ENCODE measurements at places on chromosomes 7 and 10.

DNA sequence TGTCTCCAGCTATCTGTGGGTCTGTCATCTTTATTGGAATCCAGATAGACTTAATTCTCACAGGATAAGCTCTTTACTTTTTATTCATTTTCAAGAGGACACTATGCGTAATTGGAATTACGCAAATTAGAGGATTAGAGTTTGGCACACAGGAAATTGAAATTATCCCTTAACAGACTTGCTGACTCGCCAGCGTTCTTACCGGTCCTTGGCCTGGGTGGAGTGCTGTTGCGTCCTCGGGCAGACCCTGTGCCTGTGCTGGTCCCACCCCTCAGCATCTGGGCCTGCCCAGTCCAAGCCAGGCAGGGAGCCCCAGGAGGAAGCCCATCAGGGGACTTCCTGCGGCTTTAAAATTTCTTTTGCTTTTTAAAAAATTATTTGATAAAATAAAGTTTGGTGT, 101.8 kb downstream of the MKI67 start:
- no peak for DNase-seq

GRCh38 chr7:141231018-141231792, 157.3 kb downstream of the TMEM178B start:
- peak; percentile 73 for DNase-seq

GRCh38 chr10:13894412-13895093, 307.8 kb downstream of the PRPF18 start:
- no peak for DNase-seq

- DNase-seq: no peak
These were observed 12.6 kb downstream of the ALOX5 start for GRCh38 chr10:45386657-45387056.

DNA sequence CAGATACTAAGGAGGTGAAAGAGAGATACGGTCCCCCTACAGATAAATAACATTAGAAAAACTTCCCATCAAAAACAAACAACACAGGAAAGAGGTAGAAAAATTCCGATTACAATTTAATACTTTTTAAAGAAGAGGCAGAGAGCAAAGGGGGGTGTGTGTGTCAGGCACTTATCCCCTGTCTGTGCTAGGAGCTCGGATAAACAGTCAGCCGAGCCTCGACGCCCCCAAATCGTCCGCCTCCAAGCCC, 3.6 kb downstream of the PAX2 start:
- DNase-seq: no peak

DNA sequence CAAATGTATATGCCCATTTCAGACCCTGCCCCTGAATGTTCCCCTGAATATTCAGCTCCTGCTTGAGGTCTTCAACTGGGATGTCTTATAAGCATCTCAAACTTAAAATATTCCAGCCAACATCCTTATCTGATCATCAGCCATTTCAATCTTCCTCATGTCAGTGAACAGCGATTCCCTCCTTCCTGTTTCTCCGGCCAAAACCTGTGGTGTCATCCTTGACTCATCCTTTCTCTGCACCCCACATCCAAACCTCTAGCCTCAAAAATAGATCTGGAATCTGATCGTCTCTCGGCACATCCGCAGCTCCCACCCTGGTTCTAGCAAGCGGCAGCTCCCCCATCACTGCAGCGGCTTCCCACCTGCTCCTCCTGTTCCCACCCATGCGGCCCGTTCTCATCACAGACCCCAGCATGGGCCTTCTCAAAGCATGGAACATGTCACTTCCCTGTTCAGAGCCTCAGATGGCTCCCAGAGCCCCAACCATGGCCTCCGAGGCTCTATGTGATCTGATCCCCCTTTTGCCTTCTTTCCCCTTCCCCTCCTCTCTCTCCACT, 165.7 kb downstream of the HECW1 start:
- DNase-seq: no peak

DNA sequence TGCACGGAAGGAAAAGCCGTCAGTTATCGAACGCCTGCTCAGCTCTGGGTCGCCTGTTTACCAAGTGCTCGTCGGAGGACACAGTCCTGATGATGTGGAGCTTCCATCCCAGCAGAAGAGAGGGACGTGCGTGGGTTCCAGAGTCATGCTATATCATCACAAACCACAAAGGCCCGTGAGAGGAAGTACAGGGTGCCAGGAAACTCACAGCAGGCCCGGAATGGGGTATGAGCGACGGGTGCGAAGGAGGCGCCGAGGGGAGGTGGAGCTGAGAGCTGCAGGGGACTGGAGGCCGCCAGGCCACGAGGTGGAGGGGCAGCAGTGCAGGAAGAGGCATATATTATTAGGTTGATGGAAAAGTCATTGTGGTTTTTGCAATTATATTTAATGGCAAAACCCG, 102.5 kb downstream of the ACTR3B start:
- DNase-seq: no peak

DNA sequence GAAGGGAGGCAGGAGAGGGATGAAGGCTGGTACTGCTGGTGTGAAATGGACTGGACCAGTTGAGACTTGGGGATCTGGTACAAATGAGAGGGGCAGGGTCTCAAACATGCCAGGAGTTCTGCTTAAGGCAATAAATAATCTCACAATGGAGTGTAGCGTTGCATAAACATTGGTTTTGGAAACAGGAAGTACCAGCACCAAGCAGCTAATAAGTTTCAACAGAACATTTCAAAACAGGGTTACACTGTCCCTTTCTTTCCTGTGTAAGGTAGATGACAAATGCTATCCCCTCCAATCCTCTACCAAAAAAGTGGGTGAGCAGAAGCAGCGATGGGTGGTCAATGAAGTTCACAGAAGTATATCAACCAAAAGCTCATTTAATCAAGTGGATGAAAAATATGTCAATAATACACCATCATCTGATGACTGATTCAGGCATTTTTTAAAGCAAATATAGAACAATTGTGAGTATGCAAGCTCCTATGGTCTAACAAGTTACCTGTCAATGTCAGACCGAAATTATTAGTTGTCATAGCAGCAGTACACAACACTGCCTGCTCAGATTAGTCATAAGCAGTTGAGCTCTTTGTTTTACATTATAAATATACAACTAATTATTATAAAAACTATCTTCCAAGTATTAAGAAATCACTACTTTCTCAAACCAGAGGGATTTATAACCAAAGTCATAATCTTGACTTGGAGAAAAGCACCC, 220.0 kb downstream of the FAM107B start:
- DNase-seq: no peak

DNA sequence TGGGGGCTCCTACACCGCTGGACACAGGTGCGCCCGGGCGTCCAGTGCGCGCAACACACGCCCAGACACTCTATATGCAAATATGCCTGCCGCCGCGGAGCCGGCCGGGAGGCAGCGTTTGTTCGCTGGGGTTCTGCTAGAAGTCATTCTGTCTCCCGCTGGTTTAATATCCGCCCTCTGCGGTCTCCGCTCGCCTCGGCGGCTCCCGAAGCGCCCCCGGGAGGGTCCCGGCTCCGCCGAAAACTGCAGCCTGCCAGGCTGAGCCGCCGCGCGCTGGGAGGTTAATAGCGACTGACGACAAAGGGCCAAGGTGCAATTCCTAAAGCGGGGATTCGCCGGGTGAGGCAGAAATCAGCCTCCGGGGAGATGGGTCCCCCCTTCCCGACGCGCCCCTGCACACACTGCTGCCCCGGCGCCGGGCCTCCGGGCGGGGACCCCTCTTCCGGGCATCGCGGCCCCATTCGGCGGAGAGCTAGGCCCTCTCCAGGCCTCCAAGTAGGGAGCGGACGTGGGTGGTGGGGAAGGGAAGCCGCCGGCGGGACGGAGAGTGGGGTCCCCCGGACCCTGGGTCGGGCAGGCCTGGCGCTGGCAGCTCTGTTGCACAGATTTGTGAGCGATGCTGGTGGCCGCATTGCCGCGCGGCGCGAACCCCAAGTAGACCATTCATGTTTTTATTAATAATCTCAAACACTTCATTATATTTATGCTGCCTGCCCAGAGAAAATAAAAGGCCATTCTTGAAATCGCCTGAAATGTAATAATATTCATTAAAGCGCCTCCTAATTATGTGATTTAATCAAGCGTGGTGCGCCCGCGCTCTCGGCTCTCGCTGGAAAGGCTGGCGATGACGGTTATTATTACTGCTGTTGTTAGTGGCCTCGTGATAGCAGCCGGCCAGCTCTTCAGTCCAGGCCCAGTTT, 9.1 kb downstream of the EN2 start:
- peak; percentile 62 for DNase-seq

DNA sequence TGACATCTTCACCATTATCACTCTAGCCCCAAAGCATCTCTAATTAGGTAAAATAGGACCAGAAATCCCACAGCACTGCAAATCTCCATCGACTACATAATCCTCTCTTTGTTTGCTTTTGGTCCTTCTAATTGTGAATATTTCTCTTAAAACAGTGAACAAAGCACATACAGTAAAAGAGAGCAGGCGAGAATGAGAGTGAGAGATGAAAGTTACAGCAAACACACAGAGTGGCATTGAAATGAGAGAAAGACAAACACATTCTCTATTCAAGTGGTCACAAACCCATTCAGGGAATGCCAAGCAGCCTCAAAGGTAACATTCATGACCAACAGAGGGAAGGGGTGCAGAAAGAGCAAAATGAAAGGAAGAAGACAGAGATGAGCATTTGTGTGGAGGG, 109.8 kb upstream of the PTN start:
- no peak for DNase-seq

DNA sequence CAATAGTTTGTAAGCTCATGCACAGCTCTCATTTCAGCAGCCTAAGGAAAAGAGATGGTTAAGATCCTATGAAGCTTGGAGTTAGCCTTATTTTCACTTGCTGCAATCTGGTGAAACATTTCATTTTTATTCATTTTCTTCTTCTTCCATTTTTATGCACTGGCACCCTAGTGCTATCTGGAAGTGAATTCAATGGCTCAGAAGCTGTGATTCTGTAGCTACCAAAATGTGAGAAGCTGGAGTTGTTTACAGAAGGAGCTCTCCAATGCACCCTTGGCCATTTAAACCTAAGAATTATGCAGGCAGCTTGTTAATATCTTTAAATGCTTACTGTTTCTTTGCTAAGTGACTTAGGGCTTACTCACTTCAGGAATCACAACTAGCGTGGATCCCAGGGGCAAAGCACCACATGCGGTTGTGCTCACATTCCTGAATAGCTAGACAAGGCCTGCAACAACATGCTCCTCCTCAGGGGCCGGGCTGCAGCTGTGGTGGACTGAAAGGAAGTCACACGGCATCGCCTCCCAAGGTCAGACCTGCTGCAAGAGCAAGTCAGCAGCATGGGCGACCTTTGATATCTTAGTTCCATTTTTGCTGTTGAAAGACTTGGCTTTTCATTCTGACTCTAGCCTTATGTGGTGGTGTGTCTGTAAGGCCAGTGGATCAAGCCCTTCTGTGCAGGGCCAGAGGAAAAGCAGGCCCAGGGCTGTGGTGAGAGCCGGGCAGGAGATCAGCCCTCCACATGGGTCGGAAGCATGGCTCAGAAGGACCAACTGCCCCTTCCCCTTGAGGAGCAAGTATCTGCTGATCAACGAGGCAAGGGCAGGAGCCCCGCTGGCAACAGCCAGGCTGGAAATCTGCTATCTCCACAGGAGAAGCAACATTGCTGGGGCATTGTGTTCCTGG, 91.9 kb upstream of the MBL2 start:
- DNase-seq: no peak

- no peak for DNase-seq
These were observed 36.5 kb downstream of the IL15RA start for GRCh38 chr10:5940807-5941218.

- no peak for DNase-seq
These were observed 301.9 kb downstream of the SUGCT start for GRCh38 chr7:40436710-40437109.

- no peak for DNase-seq
These were observed 101.8 kb upstream of the MKLN1 start for GRCh38 chr7:131225619-131226513.

GRCh38 chr7:27546610-27547009, 116.1 kb downstream of the HIBADH start:
- DNase-seq: no peak

DNA sequence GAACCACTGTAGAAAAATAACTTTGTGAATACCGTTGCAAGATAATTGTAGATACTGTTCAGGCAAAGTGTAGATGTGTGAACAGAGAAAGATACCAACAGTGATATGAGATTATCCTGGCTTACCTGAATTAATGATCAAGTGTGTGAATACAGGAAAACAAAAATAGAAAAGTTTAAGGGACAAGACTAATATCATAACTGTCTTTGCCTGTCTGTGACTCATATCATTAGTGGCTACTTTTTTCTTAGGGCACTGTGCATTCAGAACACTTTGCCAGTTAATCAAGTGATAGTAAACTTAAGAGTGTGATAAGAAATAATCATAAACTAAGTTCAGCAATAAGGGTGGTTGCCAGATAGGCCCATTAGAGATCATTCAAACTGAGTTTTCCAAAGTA, 323.0 kb upstream of the LRGUK start:
- no peak for DNase-seq

DNA sequence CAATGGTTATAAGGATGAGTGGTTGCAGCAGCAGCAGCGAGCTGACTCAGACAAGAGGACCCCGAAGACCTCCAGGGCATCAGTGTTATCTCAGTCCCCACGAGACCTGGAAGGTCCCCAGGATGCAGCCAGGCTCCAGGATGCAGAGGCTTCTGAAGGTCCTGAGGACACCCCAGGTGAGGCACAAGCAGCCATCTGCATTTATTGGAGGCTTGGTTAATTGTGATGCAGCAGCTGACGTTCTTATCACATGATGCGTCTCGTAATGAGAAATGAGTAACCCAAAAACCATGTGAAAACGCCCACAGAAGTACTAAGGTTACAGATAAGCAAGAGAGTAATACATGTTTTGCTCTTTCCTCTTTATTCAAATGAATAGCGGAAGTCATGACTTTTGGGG, 17.4 kb downstream of the C7orf57 start:
- DNase-seq: no peak

DNA sequence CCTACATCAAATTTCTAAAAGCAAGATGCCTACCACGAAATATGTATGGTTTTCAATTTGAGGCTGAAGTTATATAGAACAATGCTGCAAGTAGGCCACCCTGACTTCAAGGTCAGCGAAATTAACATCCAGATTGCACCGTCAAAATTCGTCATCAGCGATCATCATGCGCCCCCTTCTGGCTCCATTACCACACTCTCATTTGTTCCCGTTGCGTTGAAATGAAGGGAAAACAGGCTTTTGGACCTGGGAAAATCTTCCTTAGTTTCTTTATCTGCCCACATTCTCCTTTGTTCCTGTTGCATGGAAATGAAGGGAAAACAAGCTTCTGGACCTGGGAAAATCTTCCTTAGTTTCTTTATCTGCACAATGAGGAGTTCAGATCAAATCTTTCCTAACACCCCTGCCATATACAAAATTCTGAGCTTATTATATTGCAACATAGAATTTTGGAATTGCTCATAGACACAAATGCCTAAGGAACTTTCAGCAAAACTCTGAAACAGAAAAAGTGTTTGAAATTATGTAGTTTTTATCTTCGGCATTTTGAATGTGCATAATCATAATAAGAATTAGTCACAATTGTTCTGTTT, 98.2 kb upstream of the PRKCQ start:
- DNase-seq: no peak

GRCh38 chr10:122774231-122774630, 71.4 kb downstream of the CUZD1 start:
- DNase-seq: no peak

- DNase-seq: no peak
These were observed 112.7 kb downstream of the ICA1 start for GRCh38 chr7:8149222-8149621.

GRCh38 chr7:37491919-37492694, 43.4 kb upstream of the ELMO1 start:
- DNase-seq: no peak

GRCh38 chr7:25770235-25770634, 381.8 kb upstream of the NFE2L3 start:
- DNase-seq: no peak

GRCh38 chr7:27992097-27992496, 188.5 kb downstream of the JAZF1 start:
- no peak for DNase-seq

- no peak for DNase-seq
These were observed 128.7 kb downstream of the KBTBD2 start for GRCh38 chr7:32762925-32763293.
